ENCODE measurements at places on chromosomes 6 and 20.
A peak's percentile ranks its signal among the peaks of the same experiment; 100 is the strongest.

GRCh38 chr6:118890997-118891790 is 2.8 kb upstream of the ASF1A start:
- no peak for DNase-seq

DNA sequence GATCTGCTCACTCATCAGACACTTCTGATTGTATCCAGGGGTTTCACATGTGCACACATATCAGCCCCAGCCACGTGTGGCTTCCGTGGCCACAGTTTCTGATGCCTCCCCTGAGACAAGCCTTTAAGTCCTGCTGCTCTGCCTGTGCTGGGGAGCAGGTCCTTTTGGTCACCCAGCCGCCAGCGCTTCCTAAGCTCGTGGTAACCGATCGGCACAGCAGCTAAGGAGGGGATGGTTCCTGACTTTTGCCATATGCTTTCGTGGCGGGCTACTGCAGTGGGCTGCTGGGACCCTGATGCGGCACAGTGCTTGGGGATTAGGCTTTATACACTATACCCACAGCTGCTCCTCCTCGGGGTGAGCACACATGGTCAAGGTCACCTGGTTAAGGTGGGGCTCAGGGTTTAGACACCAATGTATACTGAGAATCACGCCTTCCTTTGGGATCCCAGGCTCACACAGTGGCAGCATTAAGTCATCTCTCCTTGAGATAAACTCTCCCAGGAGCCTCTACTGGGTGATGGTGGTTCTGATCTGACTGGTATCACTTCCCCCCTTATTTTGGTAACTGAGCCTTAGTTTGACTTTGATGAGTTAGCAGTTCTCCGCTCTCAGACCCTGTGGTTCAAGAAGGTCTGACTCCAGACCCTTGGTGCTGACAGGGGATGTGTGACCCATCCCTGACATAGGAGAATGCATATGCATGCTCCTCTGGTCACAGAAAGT is 85.9 kb upstream of the KCNG1 start:
- no peak for DNase-seq

DNA sequence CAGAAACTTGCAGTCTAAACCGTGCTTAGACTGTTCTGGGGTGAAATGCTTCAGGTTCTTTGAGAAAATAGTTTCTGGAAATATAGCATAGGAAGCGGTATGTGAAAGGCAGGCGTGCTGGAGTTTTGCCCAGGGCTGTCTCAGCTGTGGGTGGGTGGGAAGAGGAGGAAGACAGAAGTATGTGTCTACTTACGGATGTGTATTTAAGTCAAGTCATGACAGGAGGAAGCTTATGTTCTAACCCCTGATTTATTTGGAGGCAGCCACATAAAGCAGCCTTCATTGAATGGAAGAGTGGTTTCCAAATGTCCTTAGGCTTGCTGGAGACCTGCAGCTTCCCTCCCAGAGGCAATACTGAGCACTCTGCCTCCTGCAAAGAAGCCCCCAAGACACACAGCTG is 345.8 kb upstream of the PRND start:
- no peak for DNase-seq

DNA sequence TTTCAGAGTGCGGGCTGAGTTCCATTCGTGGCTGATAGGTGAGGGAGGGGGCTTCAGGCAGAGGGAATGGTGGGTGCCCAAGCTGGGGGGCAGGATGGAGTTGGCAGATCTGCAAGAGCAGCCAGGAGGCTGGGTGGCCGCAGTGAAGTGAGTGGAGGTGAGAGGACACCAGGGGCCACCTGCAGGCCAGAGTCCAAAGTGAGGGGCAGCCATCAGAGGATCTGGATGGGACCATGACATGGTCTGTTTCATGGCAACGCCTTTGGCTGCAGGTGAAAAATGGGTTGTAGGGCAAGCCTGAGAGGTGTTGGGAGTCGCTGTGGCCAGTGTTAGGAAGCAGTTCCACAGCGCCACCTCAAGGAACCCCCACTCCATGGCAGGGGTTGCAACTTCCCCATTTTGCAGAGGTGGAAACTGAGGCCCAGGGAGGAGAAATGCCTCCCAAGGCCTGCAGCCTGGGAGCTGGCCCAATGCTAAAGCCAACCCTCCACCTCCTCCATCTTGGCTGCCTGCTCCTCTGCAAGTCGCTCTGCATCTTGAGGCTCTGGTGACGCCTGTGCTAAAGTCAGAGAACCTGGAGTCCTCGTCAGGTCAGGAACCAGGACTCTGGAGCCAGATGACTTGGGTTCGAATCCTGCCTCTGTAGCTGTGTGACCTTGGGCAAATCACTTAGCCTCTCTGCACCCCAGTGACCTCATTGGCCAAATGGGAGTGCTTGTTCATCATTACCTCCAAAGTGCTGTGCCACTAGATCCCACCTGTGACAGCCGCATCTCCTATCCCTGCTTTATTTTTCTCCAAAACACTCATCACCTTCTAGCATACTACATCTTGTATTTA is 153.8 kb downstream of the CEBPB start:
- DNase-seq, result no peak

- no peak for DNase-seq
Observed at GRCh38 chr6:101845621-101846020, 452.1 kb downstream of the GRIK2 start.

DNA sequence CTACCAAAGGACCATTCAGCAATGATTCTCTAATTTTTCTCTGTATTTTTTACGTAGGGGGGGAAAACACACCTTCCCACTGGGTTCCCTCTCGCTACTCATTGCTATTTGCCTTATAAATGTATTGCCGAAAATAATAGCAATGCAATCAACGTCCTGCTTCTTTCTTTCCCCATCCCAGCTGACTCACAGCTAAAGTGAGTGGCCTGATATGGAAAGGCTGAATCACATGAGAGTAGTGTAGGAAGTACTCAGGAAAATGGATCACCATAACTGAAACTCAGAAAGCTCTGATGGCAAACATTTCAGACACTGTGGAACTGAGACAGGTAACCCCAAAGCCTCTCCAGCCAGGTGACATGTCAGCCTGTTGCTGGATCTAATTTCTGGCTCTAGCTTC is 49.3 kb upstream of the SRPK1 start:
- DNase-seq, result no peak

DNA sequence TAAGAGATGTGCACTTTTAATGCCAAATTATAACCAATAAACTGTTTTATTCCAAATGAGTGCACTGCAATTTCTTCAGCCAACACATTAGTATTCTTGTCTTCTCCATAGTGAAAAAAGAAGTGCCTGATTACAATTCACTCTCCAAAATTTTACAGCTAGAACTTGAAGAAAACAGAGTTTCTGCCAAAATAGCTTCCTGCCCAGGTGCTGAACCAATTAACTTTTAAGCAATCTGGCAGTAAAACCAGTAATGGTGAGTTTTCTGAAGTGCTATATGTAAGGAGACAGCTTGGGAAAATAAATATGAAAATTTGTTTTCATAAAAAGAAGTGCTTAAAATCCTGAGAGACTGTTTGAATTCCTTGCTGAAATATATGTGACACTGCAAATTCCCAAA is 266.0 kb upstream of the NT5E start:
- DNase-seq, result no peak

DNA sequence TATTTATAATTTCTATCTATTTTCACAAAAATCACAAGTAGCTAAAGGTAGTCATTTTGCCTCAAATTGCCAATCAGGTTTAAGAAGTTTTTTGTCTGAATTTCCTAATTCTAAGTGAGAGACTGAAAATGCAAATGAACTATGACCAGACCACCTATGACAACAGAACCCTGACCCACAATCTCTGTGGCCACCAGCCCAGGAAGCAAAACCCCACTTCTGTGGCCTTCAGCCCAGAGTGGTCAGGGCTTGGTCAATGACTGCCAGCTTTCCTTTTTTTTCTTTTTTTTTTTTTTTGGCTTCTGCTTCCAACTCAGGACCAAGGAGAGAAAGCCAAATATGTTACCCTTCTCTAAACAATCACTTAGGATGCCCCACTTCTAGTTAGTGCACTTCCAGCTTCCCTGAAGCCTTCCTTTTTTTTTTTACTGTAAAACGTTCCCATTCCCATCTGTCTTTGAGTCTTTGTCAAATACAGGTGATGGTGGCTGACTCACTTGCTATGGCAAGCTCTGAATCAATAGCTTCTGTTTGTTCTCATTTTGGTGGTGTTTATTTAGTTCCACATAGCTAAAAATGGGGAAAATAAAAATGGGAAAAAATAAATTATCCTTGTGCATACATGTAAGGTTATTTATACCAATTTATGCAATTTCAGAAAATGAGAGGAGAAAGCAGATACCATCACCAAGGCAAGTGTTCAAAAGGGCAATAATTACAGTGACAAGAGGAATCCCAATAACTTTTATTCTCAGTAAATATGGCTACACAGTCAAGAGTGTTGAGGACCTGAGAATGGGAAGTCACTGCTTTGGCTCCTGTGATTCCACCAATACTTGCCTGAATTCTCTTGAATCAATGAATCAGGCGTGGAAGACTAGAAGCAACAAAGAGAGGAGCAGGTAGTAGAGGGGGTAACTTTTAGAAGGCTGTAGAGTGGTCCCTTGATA is 170.3 kb upstream of the PDE7B start:
- no peak for DNase-seq

GRCh38 chr6:55141611-55142010 is 32.7 kb upstream of the HCRTR2 start:
- no peak for DNase-seq

DNA sequence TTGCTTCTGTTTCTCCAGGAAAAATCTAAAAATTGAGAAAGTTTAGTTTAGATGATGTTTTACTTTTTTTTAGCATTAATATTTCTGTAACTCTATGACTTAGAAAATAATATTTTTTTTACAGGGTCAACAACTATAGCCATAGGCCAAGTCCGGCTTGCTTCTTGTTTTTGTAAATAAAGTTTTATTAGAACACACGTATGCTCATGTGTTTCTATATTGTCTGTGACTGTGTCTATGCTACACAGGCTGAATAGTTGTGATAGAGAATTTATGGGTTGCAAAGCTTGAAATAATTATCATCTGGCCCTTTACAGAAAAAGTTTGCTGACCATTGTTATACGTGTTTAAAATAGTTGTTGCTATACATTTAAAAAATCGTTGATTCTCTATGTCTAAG is 399.2 kb downstream of the EPM2A start:
- DNase-seq, result no peak

- no peak for DNase-seq
Observed at GRCh38 chr6:25312034-25312620, 33.0 kb downstream of the CARMIL1 start.

- DNase-seq, result peak; percentile 74
Observed at GRCh38 chr20:38649275-38649891, 47.8 kb downstream of the ARHGAP40 start.

- no peak for DNase-seq
Observed at GRCh38 chr6:129281168-129281796, 398.3 kb downstream of the LAMA2 start.

- no peak for DNase-seq
Observed at GRCh38 chr20:420166-420620, 12.1 kb downstream of the RBCK1 start.

GRCh38 chr6:169344750-169345065 is 91.1 kb upstream of the THBS2 start:
- DNase-seq, result no peak

DNA sequence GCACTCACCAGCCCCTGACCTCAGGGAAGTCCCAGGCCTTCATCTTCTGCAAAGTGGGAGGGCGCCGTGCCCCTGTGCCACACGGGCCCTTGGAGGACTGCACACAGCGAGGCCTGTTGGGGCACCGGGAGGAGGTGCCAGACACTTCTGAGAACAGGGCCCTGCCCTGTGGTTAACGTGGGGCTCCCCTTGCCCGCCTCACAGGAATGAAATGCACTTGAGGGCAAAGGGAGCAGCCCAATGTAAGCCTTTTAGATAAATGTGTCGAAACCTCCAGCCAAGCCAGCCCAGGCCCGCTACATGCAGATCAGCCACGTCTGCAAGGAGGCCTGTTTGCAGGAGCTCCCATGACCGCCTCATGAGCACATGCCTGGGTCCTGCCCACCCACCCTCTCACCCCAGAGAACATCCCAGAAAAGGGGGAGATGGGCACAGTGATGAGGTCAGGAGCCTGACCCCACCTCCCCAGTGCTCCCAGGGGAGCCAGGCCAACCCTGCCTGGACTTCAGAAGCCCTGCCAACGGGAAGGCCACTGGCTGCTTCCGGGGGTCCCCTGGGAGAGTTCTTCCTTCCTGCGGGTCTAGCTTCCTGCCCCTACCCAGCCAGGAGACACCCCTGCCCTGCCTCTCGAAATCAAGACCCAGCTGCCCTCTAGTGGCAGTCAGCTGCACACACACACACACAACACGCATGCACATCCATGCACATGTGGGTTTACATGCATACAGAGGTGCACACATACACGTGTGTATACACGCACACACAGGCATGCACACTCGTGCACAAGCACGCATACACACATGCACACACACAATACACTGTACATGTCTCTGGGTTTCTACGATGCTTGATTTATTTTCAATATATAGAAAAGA is 178.7 kb downstream of the TAF4 start:
- peak; percentile 66 for DNase-seq

All from neural progenitor cell (in vitro differentiated cells).